T-helper 17 cell (primary cell): ENCODE measurements at places on chromosomes 2 and 18. TPM values are rescaled to one million over a fixed set of nuclear protein-coding genes. Genes with fewer than 3 reads are reported as not detected.
A peak's percentile ranks its signal among the peaks of the same experiment; 100 is the strongest.

Gene RIT2
- not detected for total RNA-seq

Gene ANKRD23
- total RNA-seq: 11.2 TPM

Gene ARHGAP28
- not detected for total RNA-seq

Gene ICOS
- total RNA-seq: 71.5 TPM

Gene EFEMP1
- total RNA-seq: not detected

Gene CXCR1
- total RNA-seq: not detected

DNA sequence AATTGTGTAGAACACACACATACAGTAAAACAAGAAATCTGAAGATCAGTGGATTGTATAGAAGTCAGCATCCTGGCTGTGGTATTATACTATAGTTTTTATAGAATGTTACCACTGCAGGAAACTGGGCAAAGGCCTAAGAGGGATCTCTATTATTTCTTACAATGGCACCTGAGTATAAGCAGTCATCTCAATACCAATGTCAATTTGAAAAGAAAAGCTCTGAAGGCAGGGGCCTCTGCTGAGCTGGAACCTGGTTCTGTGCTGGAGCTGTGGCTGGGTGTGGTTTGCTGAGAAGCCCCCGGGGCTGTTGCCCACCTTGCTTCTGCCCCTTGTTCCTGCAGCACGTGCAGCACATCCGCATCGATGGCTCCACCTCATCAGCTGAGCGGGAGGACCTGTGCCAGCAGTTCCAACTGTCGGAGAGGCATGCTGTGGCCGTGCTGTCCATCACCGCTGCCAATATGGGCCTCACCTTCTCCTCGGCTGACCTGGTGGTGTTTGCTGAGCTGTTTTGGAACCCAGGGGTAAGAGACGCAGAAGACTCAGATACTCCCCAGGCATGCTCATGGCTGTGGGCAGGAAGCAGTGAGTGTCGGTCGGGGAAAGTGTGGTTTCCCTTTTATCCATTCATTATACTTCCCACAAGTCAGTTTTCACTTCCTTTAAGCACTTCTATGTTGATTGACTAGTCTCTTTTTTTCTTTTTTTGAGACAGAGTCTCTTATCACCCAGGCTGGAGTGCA lies 23.5 kb upstream of the RPL37A start:
- no peak for DNase-seq

GRCh38 chr2:191569025-191569424 lies 108.9 kb upstream of the NABP1 start:
- no peak for DNase-seq

GRCh38 chr2:168396131-168396530 lies 59.9 kb upstream of the CERS6 start:
- DNase-seq: no peak

DNA sequence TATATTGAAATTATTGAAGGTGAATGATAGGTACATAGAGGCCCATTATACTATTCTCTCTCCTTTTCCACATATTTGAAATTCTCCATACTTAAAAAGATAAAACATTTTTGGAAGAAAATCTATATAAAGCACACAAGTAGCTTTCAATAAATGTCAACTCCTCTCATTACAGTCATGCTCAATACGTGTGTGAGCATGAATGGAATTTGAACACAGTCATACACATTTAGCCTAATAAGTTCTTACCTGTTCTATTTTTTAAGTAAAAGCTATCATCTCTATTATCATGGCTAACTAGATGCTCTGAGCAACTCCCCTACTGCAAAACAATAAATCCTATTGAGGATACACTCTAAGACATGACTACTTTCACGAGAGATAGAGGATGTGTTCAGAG lies 41.9 kb upstream of the SPATS2L start:
- no peak for DNase-seq

GRCh38 chr2:31729442-31730092 lies 148.8 kb upstream of the SRD5A2 start:
- DNase-seq: no peak

GRCh38 chr2:215316336-215316735 lies 4.5 kb downstream of the ATIC start:
- no peak for DNase-seq

GRCh38 chr2:103809941-103810441 lies 1043.9 kb upstream of the POU3F3 start:
- no peak for DNase-seq

DNA sequence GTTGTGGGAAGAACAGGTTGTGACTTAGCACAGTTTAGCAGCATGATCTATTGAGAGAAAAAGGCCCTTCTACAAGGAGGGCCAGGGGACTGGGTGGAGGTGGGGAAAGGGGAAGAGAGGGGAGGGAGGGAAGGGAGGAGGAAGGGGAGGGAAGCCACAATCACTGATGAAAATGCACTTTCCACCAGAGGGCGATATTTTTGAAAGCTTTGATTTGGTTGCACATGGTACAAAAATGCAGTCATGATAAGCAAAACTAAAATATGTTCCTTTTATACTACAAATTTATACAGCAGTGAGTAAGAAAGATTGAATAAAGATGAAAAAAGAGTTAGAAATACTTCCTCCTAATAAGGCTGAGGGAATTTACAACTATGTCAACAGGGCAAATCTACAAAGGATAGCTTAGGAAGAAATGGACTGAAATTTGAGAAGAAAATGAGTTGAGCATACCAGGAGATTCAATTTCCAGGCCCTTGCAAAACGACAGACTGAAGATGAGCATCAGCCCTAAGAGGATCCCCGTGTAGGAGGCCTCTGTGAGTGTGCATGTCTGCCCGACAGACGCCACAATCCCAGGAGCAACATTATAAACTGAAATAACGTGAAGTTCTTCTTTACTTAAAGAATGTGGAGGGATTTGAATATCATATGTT lies 17.2 kb downstream of the SH3YL1 start:
- no peak for DNase-seq

DNA sequence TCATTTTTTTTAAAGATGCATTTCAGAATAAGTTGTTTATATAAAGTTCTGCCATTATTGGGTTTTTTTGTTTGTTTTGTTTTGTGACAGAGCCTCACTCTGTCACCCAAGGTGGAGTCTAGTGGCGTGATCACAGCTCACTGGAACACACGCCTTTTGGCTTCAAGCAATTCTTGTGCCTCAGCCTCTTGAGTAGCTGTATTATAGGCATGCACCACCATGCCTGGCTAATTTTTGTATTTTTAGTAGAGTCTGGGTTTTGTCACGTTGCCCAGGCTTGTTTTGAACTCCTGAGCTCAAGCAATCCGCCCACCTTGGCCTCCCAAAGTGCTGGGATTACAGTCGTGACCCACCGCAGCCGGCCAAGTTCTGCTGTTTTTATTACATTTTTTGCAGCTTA lies 72.3 kb downstream of the R3HDM1 start:
- no peak for DNase-seq

GRCh38 chr2:88659538-88659915 lies 31.9 kb upstream of the RPIA start:
- DNase-seq: no peak

GRCh38 chr18:66210875-66211274 lies 393.0 kb downstream of the CDH19 start:
- DNase-seq: no peak

DNA sequence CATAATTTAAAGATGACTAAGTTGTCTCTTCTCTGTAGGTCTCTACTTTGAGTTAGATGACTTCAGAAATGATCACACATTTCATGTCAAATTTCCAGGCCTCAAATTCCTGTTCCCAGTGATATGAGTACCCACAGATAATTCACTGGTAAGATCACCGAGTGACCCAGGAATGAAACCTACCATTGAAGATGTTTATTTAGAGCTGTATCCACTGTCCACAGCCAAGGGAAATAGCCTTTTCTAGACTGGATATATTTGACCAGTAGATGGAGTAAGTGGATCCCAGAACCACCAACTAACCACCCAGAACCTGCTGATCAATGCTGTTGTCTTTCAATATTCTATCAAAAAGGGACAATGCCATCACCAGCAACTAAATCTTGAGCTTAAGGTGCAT lies 238.8 kb downstream of the SLC8A1 start:
- DNase-seq: no peak

DNA sequence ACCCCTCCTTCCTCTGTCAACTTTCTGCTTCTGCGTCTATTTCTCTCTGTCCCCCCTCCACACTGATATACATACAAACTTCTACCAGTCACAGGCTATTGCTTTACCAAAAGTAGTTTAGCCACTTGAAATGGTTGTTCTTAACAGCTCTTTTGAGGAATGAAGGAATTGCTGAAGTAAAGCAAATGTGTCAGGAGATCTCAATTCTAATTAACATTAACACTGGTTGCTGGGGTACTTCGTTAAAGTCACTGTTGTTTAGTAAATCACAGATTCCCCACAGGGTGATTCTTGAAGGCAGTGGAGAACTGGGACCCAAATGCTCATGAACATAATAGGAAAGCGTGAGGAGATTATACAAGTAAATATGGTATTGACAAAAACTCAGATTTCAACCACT lies 232.8 kb downstream of the NYAP2 start:
- DNase-seq: no peak

GRCh38 chr18:61595615-61596251 lies 262.5 kb downstream of the CDH20 start:
- DNase-seq: no peak

- DNase-seq: peak; percentile 17
Measured at GRCh38 chr2:174729797-174730697, 34.2 kb downstream of the CHRNA1 start.

GRCh38 chr2:64207573-64207972 lies 63.4 kb upstream of the PELI1 start:
- DNase-seq: no peak

DNA sequence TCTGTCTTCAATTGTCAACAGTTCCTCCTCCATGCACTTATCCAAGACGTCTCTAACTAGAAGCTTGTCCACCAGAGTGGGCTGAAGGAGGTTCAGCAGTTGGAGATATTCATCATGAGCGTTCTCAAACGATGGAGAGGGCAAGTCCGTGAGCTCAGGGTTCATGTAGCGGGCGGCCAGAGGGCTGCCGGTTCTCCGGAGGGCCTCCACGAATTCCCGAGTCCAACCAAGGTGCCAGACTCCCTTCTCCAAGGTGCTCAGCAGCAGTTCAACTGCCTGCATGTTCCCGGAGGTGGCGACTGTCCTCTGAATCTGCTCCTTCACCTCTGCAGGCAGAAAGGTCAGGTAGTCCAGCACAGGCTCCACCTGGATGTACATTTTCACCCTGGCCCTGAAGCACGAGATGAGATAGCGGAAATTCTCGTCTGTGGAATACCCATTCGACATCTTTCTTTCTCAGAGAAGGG lies 590 bp downstream of the IFIH1 start:
- DNase-seq: peak; percentile 22

GRCh38 chr2:7209757-7210555 lies 292.7 kb downstream of the RNF144A start:
- DNase-seq: no peak

DNA sequence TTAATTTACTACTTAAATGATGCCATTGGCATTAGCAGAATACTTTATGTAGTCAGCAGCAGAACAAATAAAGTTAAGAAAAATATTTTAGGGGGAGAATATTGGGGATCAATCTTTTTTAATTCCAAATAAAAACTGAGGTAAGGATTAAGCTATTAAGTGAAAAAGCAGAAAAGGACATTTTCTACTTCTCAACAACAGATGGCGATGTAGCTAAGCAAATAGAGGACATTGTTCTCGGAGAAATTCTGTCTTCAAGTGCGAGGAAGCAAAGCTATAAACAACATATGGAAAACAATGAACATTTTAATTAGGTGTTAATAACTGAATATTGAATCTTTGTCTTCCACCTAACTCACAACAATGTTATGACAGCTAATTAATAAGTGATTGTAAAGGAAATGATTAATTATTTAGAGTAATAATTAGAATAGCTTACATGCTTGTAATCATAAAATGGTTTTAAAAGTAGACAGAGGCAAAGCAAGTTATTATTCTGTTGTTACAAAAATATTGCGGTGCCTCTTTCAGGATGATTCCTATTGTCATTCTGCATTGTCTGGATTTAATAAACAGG lies 32.9 kb upstream of the CCDC93 start:
- no peak for DNase-seq

DNA sequence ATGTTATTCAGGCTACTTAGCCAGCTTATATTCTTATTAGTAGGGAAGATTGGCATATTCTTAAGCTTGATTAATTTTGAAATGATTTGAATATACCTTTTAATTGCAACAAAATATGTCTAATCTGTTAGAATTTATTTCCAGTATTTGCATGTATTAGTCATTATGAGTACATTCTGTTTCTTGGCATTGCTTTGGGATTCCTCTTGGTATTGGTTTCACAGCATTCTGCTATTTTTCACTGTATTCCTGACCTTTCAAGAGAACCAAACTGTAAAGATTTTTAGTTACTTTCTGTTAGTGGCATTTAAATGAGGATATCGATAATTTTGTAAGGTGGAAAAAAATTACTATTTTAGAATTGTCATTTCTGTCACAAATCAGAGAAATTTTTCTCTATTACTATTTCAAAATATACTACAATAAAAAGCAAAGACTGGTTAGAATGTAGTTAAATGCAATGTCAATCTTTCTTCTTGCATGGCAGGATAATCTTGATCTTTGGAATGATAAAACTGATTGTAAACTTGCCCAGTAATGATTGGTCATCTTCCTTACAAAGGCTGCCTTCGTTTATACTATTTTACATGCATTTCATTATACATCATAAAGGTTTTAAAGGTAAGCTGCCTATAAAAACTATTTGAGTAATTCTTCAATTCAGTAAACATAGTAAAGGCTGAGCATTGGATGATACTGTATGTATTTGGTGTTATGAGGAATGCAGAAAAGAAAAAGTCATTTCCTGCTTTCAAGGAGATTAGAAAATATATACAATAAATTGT lies 86.1 kb downstream of the SLC4A10 start:
- no peak for DNase-seq
